SJSA1 (cell line): ENCODE measurements at places on chromosomes 1 and 21. TPM values are rescaled to one million over a fixed set of nuclear protein-coding genes. Genes with fewer than 3 reads are reported as not detected.

- DNase-seq: no peak
Measured at GRCh38 chr1:208782186-208782585, 538.0 kb upstream of the PLXNA2 start.

Gene C2CD2
- total RNA-seq: 9.3 and 17.1 TPM in 2 replicates

DNA sequence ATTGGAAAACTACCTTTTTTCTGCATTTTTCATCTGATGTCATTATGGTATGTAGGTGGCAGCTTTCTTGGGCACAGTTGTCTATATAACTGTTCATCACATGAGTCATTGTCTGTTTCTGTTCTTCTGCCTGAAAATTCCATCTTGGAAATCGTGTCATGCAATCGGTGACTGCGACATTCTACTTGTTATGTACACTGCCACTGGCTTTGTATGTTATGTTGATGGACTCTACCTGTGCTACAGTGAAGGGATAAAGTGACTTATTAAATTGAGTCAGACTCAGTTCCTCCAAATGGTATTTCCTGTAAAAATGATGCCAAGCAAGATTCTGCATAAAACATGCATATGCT, 8.6 kb downstream of the SMAP2 start:
- no peak for DNase-seq

DNA sequence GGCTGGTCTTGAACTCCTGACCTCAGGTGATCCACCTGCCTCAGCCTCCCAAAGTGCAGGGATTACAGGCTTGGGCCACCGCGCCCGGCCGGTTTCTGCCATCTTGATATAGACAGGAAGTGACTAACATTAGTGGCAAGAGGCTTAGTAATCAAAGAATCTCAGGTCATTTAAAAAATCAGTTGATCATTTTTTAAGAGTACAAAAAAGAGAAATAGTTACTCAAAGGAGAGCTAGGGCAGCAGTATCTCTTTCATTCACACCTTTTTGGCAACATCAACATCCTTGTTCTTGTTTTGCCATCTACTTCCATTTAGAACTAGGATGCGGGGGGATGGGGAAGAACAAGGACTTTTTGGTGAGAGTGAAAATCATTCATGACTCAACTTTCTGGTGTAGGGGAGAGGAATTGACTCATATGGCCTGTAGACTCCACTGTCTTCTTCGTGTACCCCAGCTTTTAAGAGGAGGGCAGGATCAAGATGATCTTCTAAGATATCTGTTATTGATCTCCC, 8.8 kb downstream of the FCRLB start:
- DNase-seq: no peak

GRCh38 chr21:45417951-45418300, 13.0 kb downstream of the COL18A1 start:
- no peak for DNase-seq

- DNase-seq: peak; percentile 36
Measured at GRCh38 chr1:202709276-202710041, 795 bp downstream of the SYT2 start.
